ENCODE measurements at places on chromosomes 3 and 15.
A peak's percentile ranks its signal among the peaks of the same experiment; 100 is the strongest.

DNA sequence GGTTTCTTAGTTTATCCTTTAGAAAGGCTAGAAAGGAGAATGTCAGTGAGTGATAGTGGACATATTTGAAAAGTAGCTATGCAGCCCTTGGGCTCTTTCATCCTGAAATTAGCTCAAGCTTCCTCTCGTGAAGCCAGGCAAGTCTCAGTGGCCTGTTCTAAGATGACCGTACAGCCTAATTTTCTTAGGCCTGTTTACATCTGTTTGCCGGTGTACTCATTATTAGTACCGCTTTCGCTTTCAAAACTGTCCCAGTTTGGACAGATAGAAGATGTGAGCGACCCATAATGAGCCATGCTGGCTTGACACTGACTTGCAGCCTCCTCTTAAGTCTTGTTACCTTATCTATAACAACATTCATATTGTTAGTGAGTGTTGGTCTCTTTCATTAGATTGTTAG, 5.7 kb upstream of the ARL14 start:
- no peak for DNase-seq

DNA sequence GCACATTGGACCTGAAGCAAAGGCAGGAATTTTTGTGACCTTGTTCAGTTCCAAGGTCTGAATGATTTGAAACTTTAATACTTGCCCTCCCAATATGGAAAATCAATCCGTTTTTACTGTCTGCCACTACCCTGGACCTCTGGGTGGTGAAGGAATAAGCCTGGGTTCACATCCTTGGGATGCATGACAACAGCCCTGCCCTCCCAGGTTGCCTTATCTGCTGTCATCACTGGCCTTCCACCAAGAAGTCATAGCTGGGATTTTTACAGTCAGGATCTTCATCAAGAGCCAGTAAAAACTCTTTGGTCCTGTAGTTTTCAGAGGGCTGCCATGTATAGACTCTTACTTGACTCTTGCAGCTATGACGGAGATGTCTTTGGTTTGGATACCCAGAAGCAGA, 128.6 kb downstream of the MYLK start:
- no peak for DNase-seq

DNA sequence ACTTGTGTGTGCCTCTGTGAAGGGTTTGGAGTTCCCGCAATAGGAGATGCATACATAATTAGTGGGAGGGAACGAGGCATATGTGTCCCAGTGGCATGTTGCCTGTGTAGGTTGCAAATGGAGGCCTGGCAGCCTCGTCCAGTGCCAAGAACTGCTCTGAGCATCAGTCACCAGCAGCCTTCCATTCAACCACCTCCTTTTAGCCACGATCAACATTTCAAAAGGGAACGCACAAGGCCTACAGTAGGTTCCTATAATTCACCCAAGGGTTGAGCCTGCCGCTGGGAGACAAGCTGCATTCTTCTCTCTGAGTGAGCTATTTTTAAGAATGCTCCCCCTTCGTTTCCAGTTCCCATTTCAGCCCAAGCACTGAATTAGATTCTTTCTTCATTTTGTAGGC, 78.8 kb upstream of the CTNNB1 start:
- DNase-seq, result no peak

- DNase-seq, result peak; percentile 99
Measured at GRCh38 chr15:36428102-36428845, 151.2 kb upstream of the CDIN1 start.

- DNase-seq, result no peak
Measured at GRCh38 chr15:78131295-78132061, at the start of gene CIB2. TSS of gene CIB2 (minus strand) at chr15:78131445. CDS start at chr15:78131215, 230 bp downstream.

GRCh38 chr15:90087454-90088154, 14.7 kb downstream of the IDH2 start:
- no peak for DNase-seq

- no peak for DNase-seq
Measured at GRCh38 chr3:157274644-157275137, 114.7 kb upstream of the CCNL1 start.

GRCh38 chr15:63077952-63078351, 35.4 kb downstream of the TPM1 start:
- no peak for DNase-seq

DNA sequence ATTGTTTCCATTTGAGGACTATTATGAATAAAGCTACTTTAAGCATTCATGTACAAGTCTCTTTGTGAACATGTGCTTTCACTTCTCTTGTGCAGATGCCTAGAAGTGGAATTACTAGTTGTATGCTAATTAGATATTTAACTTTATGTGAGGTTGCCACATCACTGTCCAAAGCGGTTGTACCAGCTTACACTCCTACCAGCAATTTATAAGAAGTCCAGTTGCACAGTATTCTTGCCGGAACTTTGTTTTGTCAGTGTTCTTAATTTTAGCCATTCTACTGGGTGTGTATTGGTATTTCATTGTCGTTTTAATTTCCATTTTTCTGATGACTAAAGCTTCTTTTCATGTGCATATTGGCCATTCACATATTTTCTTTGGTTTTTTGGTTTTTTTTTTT, 29.1 kb downstream of the SEMA3G start:
- no peak for DNase-seq

DNA sequence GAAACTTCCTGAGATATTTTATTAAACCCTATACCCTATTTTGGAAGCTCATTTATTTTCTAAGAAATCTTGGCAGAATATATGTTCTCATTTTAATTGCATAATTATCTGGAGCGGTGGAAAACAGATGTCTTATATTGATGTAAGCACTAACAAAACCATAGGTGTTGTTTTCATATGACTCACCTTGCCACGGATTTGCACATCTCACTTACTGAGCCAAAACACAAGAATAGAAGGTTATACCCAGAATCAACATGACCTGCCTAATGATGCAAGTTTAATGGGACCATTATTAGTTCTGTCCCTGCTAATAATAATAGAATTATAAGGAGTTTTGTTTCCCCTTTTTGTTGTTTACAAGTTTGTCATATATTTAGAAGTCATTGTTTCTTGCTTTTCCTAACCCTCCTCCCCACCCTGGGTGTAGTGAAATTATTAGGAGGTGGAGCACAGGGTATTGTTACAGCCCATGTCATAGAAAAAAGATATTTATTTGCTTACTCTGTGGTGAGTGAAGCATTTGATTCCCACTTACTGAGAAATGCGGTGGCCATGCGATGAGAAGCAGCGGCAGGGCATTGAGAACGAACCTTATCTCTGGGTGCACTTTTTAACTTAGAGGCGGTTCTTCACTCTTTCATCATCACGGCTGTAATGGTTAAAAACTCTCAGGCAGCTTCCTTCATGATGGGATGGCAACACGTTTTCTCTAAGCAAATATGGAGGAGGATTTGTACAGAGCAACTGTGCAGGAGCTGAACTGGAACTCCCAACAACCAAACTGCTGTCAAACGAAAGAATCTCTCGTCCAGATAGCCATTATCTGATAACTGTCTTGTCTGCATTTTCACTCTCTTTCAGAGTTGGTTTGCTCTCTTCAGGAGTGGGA, 521 bp downstream of the IL5RA start:
- DNase-seq, result no peak

DNA sequence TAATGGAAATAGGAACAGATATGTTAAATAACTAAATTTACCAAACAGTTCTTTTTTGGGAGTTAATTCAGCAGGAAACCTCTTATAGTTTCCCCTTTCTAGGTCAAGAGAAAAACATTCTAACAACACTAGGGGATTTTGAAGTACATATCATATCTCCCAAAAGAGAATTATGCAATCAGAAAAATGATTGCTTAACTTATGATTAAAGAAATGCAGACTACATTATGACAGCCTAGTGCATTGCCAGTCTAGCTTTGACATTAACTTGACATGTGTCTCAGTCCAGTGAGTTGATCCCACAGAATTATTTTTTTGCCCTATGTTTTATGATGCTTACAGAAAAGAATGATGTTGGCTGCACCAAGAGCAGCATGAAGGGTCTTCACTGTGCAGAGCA, 31.7 kb upstream of the NPHP3 start:
- no peak for DNase-seq

DNA sequence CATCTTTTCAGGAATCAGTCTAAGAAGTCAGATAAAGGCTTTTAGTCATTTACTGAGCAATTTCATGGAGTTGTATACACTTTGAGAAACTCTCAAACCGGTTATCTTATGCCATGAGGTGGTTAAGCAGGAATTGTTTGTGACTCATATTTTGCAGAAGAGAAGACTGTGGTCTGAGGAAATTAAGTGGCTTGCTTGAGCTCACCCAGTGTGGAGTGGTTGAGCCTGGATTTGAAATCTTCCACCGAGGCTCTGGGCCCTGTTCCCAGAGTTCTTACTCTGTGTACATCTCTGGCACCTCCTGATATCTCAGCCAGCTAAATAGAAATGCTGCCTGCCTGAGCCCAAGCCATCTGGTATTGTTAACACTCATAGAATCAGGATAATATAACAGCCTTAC, 37.8 kb upstream of the BCL6 start:
- peak; percentile 65 for DNase-seq

Data from BJ (cell line).